NCI-H2171 (cell line): ENCODE measurements at places on chromosomes 3 and 15.

GRCh38 chr15:52112203-52112750, 298 bp downstream of the BCL2L10 start:
- no peak for DNase-seq

- DNase-seq: no peak
Measured at GRCh38 chr3:36678216-36679013, 85.9 kb downstream of the DCLK3 start.

DNA sequence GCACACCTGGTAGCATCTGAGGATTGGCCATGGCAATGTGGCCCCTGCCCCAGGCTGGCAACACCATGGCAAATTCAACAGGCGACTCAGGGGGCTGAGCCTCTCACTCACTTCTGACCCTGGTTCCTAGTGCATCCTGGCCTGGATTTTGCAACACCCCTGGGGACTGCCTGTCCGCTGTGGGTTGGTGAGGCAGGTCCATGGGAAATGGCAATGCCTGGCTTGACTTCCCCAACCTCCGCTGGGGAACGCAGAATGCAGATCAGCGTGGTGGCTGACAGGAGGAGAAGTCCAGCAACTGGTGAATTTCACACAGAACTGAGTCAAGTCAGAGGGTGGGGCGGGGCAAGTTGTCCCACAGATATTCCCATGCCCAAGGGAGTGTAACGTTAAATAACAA, 3.9 kb upstream of the PSTPIP1 start:
- DNase-seq: no peak

GRCh38 chr15:32057876-32058425, 27.6 kb downstream of the CHRNA7 start:
- no peak for DNase-seq

DNA sequence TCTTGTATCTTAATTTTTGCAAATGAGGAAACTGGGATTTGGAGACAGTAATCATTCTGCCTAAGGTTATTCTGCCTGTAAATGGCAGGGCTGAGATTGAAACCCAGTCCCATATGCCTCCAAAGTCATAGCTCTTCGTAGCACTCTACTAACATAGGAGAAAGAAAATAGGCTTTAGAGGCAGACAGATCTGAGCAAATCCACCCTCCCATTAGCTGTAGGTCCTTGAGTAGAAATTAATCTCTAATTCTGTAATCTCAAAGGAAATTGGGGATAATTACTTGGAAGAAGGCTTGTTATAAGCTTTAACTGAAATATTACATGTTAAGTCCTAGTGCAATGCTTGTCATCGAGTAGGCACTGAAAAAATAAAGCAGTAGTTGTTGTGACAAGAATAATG, 252.1 kb upstream of the PEX5L start:
- no peak for DNase-seq

DNA sequence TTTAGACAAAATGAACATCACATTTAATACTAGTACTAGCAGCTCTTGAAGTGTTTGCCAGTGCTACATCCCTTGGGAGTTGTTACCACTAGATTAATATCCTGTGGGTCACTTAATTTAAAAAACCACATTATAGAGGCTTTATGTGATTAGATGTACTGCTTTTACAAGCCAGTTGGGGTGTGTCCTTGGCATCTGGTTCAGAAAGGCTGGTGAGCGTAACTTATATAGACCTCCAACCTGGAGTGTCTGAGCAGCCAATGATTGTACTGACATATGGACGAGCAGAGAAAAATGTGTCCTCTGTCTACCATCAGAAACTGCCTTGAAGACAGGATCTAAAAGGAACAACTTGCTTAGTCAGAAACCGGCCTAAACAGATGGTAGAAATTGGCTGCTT, 306.2 kb upstream of the ATP11B start:
- peak; percentile 71 for DNase-seq

GRCh38 chr3:56124546-56124945, 343.7 kb downstream of the ERC2 start:
- DNase-seq: no peak

- no peak for DNase-seq
Measured at GRCh38 chr3:56775445-56775837, 26.3 kb downstream of the ARHGEF3 start.

- no peak for DNase-seq
Measured at GRCh38 chr3:188164248-188164687, 10.3 kb downstream of the LPP start.

GRCh38 chr15:92123962-92124656, 269.6 kb upstream of the ST8SIA2 start:
- no peak for DNase-seq

GRCh38 chr3:69690-70089, 126.9 kb upstream of the CHL1 start:
- no peak for DNase-seq

DNA sequence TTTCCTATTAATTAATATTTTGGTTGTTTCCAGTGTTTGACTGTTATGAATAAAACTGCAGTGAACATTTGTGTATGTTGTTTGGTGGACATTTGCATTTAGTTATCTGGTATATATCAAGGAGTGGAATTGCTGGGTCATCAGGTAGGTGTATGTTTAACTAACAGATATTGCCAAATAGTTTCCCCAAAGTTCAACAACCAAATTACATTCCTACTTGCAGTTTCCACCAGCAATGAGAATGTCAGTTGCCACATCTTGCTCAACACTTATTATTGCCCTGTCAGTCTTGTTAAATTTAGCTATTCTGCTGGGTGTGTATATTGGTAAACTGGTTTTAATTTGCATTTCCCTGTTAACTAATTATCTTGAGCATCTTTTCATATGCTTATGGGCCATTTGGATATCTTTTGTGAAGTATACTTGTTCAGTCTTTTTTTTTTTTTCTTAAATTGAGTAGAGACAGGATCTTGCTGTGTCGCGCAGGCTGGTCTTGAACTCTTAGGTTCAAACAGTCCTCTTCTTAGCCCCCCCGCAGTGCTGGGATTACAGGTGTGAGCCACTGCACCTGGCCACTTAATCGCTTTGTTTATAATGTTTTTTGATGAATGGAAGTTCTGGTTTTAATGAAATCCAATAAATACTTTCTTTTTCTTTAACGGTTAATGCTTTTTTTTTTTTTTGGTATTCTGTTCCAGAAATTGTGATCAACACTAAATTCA, 7.9 kb downstream of the FEM1B start:
- DNase-seq: no peak

- DNase-seq: no peak
Measured at GRCh38 chr3:101268971-101269671, 51.3 kb downstream of the IMPG2 start.

DNA sequence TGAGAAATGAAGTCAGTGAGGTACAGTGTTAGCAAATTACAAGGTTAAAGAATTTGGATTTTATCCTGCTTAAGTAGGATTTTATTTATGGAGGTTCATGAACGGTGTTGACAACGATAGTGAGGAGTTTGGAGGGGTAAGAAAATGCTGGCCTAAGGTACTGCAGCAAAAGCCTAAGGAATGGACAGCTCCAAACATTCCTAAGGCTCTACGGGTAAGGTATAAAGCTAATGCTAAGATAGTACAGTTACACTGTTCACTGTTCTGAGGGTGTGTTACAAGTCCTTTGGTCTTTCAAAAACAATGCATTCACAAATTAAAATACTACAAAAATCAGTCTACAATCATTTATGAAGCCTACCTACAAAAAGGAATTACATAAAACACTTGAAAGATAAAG, 7.3 kb downstream of the MTMR10 start:
- DNase-seq: no peak

DNA sequence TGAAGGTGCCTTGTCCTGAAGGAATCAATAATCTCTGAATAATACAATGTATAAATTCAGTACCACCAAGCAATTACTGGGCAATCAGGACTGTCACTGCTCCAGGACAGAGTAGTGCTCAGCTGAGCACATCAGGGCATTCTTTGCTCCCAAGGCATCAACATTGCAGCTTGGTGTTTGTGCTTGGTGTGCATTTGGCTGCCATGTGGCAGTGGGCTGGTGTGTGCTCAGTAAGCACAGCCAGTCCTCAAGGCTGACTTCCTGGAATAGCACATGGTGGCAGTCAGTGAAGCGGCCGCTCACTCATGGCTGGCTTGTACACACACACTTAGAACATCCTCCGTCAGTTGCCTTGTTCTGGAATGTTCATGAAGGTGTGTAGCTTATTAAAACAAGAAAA, 217.0 kb downstream of the EPHB1 start:
- DNase-seq: no peak

- DNase-seq: peak; percentile 60
Measured at GRCh38 chr3:179898024-179898423, 138.7 kb downstream of the PEX5L start.

- DNase-seq: no peak
Measured at GRCh38 chr3:133573629-133574194, at the start of gene CDV3. Gene CDV3, plus strand, starts transcription at chr3:133573686. Its CDS starts 359 bp downstream, at chr3:133574045.

GRCh38 chr3:136350557-136350956, 100.4 kb downstream of the PCCB start:
- no peak for DNase-seq
